ENCODE measurements at places on chromosomes 16 and 17. TPM values are rescaled to one million over a fixed set of nuclear protein-coding genes. Genes with fewer than 3 reads are reported as not detected.

Gene KAT2A
- 77.4 TPM for total RNA-seq

Gene C16orf46
- 0.54 TPM for total RNA-seq

Gene KRTAP2-2
- not detected for total RNA-seq

Gene SSTR5
- not detected for total RNA-seq

Gene CHST6
- total RNA-seq: not detected

Gene SLC16A5
- total RNA-seq: 6.8 TPM

GRCh38 chr17:6095501-6095900 lies 25.3 kb downstream of the WSCD1 start:
- DNase-seq: no peak

GRCh38 chr17:50218771-50219315 lies 17.4 kb upstream of the COL1A1 start:
- no peak for DNase-seq

- no peak for DNase-seq
Observed at GRCh38 chr17:66459811-66460270, 157.4 kb downstream of the PRKCA start.

DNA sequence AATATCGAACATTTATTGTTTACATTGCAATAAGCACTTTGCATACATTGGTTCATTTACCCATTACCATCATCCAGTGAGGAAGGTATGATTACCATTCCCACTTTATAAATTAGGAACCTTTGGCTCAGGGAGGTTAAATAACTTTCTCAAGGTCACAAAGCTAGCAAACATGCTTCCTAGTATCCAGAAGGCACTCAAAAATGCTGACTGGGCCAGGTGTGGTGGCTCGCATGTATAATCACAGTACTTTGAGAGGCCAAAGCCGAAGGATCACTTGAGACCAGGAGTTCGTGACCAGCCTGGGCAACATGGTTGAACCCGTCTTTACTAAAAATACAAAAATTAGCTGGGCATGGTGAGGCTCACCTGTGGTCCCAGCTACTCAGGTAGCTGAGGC lies 259.6 kb downstream of the TMEM114 start:
- DNase-seq: no peak

DNA sequence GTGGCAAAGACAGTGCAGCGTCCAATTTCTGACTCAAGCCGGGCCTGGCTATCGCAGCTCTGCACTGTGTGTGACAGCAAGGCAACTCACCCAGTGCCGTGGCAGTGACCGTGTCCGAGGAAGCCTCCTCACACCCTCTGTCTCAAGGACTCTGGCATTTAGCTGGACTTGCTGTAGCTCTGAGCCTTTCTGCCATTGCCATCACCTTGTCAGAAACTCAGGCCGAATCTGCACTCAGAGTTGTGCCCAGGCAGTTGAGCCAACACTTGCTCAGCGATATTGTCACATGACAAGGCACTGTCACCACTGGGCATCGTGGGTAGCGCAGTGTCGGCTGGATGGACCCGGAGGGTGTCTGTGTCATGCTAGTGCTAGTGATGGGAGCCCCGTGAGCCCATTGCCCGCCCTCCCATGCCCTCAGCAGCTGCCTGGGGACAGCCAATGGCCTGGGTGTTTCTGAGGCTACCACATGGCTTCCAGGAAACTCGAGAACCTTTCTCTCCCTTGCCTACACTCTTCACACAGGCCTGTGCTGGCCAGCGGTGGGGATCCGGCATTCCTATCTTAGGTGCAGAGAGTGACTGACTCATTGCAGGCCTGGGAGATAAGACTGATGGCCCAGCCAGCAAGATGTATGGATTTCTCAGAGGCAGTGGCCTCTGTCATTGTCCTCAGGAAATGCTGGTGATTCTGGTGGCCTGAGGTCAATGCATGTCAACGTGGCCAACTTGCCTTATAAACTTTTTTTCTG lies 22.1 kb upstream of the STH start:
- no peak for DNase-seq

GRCh38 chr17:73482894-73483293 lies 161.4 kb downstream of the SDK2 start:
- no peak for DNase-seq

GRCh38 chr17:56925088-56925487 lies 11.2 kb upstream of the TRIM25 start:
- no peak for DNase-seq

DNA sequence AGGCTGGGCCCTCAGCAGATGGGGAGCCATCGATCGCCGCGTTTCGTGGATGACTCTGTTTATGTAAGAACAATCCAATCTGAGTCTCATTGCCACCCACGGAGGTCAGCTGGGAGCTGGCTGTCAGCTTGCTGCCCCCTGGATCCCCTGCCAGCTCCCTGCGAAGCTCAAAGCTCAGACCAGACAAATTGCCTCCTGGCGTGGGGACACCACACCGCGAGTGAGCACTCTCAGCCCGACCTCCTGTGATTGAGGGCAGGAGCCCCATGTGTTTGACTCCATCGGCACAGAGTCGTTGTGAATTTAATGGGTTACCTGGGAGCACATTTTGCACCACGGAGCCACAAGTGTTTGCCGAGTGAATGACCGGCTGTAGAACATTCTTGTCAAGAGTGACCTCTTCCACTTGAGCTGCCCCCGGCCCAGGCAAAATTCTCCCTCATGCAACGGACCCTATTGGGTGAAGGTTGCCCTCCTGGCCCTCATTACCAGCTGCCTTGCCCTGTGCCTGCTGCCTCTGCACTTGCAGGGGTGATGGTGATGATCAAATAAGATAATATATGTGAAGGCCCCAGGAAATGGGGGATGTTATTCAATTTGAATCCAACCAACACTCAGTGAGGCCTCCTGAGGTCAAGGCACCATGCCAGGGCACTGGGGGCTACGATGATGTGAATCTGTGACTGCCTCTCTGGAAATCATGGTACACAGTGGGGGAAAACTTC lies 7.6 kb upstream of the GFAP start:
- DNase-seq: no peak

- no peak for DNase-seq
Observed at GRCh38 chr16:24359490-24359889, 103.4 kb downstream of the CACNG3 start.

- no peak for DNase-seq
Observed at GRCh38 chr16:77282345-77282744, 83.1 kb downstream of the SYCE1L start.
